T-helper 9 cell (primary cell): ENCODE measurements at places on chromosomes 5 and 9.

GRCh38 chr9:12814877-12815237, 40.0 kb downstream of the LURAP1L start:
- no peak for DNase-seq

DNA sequence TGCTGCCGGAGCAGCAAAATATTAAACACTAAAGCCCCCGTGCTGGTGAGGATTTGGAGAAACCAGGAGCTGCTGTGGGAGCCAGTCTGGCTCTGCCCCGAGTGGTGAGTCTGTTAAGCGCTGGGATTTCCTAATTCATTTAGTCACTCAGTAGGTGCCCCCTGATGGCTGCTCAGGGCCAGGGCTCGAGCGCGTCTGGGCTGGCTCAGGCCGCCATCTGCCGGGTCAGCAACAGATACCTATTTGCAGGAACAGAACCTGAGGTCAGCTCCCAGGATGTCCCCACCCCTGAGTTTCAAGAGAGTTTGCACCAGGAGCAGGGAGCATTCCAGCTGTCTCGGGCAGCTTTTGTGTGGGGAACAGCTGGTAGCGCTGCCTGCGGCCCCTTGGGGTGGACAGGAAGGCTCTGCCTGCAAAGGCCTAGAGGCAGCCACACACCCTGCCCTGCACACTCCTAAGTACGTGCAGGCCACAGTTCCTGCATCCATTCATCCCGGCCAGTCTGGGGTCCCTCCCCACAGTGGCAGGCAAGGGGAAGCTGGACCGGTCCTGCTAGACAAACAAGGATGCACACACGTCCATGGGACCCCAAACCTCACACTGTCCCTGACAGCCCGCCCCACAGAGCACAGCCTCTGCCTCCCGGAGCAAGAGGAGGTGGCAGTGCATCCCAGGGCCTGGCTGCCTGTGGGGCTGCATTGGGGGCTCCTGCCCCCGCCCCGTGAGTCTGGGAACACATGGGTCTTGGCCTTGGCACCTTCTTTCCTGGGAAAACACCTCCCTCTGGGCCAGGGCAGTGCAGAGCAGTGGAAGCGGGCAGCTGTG, 83.7 kb downstream of the ADAMTS2 start:
- DNase-seq, result no peak

- no peak for DNase-seq
These were observed 7.0 kb upstream of the SPOUT1 start for GRCh38 chr9:128836509-128837145.

- no peak for DNase-seq
These were observed 82.2 kb upstream of the RFX3 start for GRCh38 chr9:3608011-3608410.

- no peak for DNase-seq
These were observed 5.9 kb upstream of the RGMB start for GRCh38 chr5:98767581-98767980.
